Upper lobe of left lung (tissue), 6 donors: ENCODE measurements at places on chromosomes 12 and 14. TPM values are rescaled to one million over a fixed set of nuclear protein-coding genes. Genes with fewer than 3 reads are reported as not detected.

DNA sequence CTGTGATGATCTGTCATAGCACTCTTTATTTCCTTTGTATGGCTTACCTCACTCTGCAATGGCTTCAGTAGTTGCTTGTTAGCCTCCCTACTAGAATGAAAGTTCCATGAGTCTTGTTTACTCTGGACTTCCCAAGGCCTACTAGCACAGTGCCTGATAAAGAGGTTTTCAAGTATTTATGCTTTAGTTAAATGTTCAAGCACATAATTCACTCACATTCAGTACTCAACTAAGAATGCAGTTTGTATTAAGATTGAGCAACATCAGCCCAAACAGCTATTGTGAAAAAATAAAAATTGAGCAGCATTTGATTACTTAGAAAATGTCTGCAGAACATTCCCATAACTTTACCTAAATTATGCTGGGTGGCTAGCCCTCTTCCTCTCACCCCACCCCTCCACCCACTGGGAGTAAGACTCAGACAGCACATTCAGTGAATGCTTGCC lies 158.9 kb upstream of the AMIGO2 start:
- DNase-seq: no peak

DNA sequence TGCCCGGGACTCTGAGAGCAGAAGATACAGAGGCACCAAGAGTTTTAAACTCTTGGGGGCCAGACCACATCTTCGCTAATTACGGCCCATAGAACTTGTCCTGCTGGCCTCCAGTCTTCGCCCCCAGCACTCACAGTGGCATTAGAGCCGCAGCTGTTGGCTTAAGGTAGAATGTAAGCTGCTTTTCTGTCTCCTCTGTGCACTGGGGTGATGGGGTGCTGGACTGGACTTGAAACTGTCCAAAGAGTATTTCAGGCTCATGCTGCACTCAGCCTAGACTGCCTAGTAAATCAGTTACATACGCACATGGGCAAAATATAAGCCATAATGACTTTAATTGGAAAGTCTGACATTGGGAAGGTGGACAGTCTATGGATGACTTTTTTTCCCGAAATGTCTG lies 29.0 kb downstream of the YY1 start:
- DNase-seq: no peak

KRT71 gene
- not detected for total RNA-seq

KLRF2 gene
- not detected for total RNA-seq

REC8 gene
- total RNA-seq: 35.1 TPM

GRCh38 chr12:124398578-124399227 lies 103.8 kb downstream of the RFLNA start:
- no peak for DNase-seq

GRCh38 chr12:113271853-113272561 lies 50.7 kb downstream of the TPCN1 start:
- DNase-seq: peak; percentile 71

DNA sequence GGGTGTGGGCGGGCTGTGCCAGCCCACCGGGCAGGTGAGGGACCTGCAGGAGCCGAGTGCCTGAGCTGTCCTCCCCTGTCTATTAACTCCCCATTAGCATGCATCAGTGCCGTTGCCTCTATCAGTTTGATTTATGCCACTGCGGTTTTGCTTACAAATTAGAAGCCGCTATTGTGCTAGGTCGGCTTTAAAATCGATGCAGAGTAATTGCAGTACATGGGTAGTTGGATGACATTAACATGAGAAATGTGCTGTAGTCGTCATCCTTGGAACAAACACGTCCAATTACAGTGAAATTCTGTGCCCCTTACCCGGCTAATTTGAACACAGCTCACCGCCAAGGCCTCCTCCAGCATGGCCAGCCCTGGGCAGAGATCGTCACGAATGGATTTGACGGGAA lies 145.8 kb downstream of the TSPAN9 start:
- DNase-seq: no peak

DNA sequence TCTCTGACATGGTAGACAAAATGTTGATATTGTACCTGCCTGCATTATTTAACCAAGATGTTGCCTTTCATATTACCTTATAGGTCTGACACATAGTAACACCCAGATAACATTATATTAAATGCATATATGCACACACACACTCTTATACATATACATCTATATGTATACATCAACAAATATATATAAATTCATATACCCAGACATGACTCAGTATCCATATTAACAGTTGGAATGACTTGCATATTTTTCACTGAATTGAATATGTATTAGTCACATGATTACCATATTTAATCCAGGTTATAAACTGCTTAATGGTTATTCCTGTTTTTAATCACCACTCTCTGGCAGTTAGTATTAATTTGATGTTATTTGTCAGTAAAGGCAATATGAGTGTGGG lies 85.2 kb downstream of the PAX9 start:
- DNase-seq: no peak

AKAP3 gene
- total RNA-seq: 5.2 TPM

GRCh38 chr12:55194382-55194781 lies 26.4 kb upstream of the OR10A7 start:
- DNase-seq: no peak

- DNase-seq: no peak
These were observed 10.9 kb downstream of the RXYLT1 start for GRCh38 chr12:63790608-63790945.
